Stimulated activated CD4-positive, alpha-beta T cell treated with anti-CD3 and anti-CD28 coated beads, Interleukin-1b, Interleukin-23, amount 100 ng/mL, for 48 hours (primary cell): ENCODE measurements at places on chromosomes 2 and 18.

- no peak for DNase-seq
Observed at GRCh38 chr2:9419541-9419940, 3.8 kb downstream of the ITGB1BP1 start.

DNA sequence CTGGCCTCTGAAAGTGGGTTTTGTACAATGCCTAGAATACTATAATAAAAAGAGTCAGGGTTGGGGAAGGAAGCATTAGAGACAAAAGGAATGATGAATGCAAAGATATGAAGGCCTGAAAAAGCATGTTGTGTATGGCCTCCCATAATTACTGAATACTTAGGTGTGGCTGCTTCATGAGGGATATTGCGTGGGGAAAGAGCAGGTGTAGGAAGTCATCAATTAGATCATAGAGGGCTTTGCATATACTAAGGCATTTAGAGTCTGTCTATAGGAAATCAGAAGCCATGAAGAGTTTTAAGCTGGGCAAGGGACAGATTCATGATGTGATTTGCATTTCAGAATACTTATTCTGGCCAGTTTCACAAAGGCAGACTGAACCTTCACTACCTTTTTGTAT lies 48.2 kb downstream of the NCOA1 start:
- no peak for DNase-seq

GRCh38 chr2:133579274-133579673 lies 11.0 kb upstream of the NCKAP5 start:
- no peak for DNase-seq

- DNase-seq: no peak
Observed at GRCh38 chr2:72141881-72142451, 5.7 kb downstream of the CYP26B1 start.

- DNase-seq: no peak
Observed at GRCh38 chr2:39408351-39409136, 28.5 kb downstream of the MAP4K3 start.
